Muscle of arm (tissue), 14 donors: ENCODE measurements at places on chromosomes 2 and 18.

- DNase-seq, result no peak
Measured at GRCh38 chr2:29014811-29015421, 33.8 kb downstream of the TOGARAM2 start.

GRCh38 chr2:231130336-231131056 is 5.7 kb upstream of the HTR2B start:
- DNase-seq, result no peak

GRCh38 chr2:105772362-105772761 is 27.6 kb downstream of the NCK2 start:
- DNase-seq, result no peak

GRCh38 chr2:153891051-153891450 is 19.3 kb downstream of the GALNT13 start:
- DNase-seq, result no peak

- DNase-seq, result no peak
Measured at GRCh38 chr2:149994057-149994728, 406.6 kb upstream of the MMADHC start.

- DNase-seq, result no peak
Measured at GRCh38 chr2:18406219-18406618, 154.2 kb downstream of the RDH14 start.

GRCh38 chr2:44623622-44624351 is 262.0 kb downstream of the CAMKMT start:
- no peak for DNase-seq

- no peak for DNase-seq
Measured at GRCh38 chr2:184555352-184555751, 43.0 kb upstream of the ZNF804A start.

DNA sequence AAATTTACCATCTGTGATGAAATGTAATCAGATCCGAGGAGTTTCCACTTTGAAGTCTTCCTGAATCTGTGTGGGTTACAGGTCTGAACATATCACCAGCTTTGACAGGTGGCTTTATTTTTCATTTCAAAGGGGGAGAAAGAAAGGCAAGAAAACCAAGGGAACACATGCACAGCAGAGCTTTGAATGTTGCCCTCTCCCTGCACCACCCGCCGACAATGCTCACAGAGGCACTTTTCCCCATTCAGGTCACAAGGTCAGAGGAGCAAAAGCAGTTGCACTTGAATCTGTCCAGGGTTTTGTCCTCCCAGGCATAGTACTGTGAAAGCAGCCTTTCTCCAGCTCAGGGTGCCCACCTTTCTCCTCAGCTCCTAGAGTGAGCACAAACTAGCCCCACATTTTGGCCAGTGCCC is 130.2 kb downstream of the OSR1 start:
- no peak for DNase-seq

- DNase-seq, result no peak
Measured at GRCh38 chr2:9145752-9146430, 60.7 kb upstream of the ASAP2 start.

GRCh38 chr2:172427256-172427989 is at the start of gene ITGA6:
Gene ITGA6, plus strand, starts transcription at chr2:172427586.
- no peak for DNase-seq

- DNase-seq, result no peak
Measured at GRCh38 chr2:11068079-11068741, 87.1 kb upstream of the SLC66A3 start.

DNA sequence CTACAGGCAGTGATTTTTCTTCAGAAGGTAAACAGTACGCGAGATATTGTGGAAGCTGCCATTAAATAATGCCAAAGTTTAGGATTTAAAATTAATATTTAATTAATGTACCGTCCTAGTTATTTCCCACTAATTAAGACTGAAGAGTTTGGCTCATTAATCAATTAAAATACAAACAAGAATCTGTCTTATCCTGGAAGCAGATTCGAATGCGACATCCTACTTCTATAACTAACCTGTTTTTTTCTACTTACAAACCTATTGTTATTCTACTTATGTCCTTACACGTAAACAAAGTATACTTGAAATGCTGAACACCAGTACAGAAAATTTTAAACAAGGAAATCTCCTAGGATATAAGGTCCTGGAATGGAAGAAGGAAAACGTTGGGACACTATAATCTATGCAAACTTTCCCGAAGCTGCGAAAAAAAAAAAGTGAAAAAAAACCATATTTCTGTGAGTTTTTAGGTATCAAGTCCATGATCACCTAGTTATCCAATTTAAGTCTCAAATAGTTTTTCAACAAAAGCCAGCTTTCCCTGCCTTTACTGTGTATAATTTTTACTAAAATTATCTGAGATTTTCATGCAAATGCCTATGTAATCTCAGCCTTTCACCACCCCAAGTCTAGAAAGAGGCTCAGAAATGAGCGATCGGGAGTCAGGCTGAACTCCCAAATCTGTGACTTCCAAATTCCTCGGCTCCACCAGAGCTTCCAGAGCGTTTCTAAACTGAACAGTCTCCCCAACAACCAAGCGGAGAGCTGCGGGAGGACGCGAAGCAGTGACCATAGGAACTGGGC is 1.2 kb upstream of the C2orf15 start:
- DNase-seq, result no peak

DNA sequence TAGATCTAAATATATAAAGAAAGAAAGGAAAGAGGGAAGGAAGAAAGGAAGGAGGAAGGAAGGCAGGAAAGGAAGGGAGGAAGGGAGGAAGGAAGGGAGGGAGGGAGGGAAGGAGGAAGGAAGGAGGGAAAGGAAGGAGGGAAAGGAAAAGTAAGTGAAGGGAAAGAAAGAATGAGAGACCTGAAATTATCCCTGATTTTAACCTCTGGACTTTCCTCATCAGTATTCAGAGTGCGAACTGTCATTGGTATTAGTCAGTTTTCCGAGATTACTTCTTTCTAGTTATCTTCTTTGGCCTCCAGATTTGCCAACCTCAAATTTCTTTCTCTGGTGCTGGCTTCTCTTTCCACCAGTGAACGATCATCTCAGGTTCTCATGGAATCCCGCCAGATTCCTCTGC is 215.5 kb upstream of the FN1 start:
- no peak for DNase-seq

GRCh38 chr2:44949329-44950151 is 8.0 kb downstream of the SIX3 start:
- DNase-seq, result peak; percentile 54

DNA sequence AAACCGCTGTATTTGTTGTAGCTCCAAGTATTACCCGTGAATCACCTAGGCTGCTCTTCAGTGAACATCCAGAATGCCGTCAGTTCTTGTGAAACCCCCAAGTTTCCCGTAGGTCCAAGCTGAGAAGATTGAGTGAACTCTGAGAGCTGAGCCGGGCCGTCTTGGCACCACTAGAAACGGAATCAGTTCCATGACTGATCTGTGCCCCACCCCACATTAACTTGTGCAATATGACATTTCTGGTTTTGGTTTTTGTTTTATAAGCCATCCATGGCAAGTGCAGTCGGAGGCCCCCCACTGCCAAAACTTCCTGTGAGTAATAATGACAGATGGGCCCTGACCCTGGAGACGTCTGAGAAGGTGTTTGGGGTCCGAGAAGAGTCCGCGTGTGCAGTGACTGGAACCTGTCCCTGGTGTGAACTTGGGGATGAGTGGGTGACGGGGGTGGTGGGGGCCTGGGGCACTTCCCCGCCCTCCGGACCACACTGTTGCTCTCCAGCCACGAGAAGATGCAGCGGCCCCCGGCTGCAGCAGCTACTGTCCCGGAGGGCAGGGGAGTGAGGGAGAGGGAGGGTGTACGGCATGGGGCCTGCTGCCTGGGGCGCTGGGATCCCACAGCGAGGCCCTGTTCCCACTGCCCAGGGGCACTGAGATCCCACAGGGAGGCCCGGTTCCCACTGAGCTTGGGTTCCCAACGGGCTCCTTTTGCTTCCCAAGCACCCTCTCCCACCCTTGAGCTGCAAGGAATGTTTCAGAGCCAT is 26.5 kb downstream of the NFATC1 start:
- DNase-seq, result no peak

DNA sequence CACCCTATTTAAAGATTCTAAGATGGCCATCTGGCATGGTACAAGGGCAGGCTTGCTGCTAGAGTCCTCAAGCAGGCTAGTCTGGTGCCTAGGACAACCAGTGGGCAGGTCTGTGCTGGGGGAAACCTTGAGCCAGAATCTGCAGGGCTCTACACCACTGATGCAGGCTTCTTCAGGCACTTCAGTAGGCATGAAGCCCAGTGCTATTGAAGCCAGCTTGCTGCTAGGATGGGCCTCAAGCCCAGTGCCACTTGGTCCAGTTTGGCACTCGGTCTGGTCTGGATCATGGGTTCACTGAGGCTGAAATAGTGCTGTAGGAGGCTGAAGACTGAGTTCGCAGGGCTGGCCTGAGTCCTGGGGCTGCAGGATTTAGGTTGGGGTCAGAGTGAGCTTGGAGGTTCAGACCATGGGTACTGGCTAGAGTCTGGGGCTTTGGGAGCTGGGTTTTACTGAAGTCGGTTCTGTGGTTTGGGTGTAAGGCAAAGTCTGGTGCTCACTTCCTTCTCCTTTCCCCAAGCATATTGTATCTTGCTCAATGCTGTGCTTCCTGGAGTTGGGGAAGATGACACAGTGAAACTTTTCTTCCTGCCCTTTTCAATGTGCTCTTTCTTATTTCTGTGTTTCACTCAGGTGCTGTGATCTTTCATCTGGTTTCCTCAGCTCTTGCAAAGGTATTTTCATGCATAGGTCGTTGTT is 41.2 kb downstream of the SP100 start:
- DNase-seq, result peak; percentile 3

DNA sequence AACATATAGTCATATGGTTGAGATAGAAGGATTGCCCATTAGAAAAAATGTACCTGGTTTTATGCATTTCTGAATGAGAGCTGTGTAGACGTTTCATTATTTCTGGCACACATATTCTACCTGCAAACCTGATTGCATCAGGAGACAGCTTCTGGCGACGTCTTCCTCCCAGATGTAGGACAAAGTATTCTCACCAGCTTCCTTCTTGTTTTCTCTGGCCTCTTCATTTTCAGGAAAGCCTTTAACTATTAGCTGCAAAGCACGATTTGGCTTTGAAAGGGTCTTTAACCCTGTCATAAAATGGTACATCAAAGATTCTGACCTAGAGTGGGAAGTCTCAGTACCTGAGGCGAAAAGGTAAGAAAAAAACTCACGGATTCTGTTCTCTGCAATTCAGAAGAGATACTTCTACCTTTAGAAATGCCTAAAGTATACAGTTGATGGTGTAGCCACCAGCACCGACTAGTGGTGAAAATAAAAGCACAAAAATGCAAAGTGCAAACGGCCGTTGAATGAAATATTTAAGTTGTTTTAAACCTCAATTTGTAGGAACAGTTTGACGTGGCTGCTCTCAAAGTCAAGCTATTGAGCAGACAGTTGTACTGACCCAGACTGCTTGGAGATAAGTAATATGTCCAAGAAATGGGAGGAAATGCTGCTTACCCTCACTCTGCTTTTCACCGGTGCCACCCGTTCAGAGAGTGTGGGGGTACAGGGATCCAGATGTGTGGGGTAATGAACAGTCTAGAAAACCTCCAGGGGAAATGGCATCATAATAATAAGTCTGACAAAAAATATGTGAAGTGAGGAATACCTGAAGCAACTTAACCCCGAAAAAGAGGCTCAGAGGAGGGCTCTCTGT is 20.2 kb downstream of the IL18RAP start:
- DNase-seq, result peak; percentile 19

- no peak for DNase-seq
Measured at GRCh38 chr2:143571747-143572146, 442.5 kb downstream of the ARHGAP15 start.

GRCh38 chr18:63878343-63878742 is 9.2 kb upstream of the SERPINB2 start:
- DNase-seq, result no peak

DNA sequence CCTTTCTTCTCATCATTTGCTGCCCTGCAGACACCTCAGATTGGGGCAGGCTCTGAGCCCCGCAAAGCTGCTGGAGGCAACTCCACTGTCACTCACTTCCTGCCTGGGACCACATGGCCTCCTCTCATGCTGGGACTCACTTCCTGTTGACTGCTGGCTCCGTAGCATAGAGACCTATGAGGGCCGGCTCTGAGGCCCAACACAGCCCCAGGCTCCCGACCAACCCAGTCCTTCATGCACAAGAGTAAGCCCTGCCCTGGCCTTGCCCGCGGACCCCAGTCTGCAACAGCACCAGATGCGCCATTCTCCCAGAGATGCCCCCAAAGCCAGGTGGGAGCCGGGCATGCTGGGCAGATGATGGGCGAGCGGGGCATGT is 55.7 kb downstream of the DNMT3A start:
- no peak for DNase-seq

GRCh38 chr18:46867367-46868143 is 49.8 kb downstream of the PIAS2 start:
- DNase-seq, result no peak

GRCh38 chr2:237875256-237876060 is 16.0 kb downstream of the RAMP1 start:
- no peak for DNase-seq

DNA sequence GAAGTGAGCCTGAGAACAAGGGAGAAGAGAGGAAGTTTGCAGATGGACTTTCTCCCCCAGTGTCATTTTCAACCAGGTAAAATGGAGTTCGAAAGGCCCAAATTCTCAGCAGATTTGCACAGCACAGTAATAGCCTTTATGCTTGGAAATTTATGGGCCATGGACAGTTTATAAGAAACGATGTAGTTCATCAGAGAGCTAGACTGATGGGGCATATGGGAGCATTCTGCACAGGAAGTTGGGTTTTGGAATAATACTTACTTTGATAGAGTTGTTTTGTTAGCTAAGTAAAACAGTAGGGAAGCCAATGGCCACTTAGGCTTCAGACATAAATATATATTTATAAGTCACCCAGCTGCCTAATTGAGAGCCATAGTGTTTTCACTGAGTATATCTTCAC is 169.4 kb downstream of the MEIS1 start:
- DNase-seq, result no peak

GRCh38 chr2:7292154-7292691 is 375.0 kb downstream of the RNF144A start:
- DNase-seq, result no peak

- DNase-seq, result no peak
Measured at GRCh38 chr2:168343586-168343985, 96.2 kb upstream of the STK39 start.

DNA sequence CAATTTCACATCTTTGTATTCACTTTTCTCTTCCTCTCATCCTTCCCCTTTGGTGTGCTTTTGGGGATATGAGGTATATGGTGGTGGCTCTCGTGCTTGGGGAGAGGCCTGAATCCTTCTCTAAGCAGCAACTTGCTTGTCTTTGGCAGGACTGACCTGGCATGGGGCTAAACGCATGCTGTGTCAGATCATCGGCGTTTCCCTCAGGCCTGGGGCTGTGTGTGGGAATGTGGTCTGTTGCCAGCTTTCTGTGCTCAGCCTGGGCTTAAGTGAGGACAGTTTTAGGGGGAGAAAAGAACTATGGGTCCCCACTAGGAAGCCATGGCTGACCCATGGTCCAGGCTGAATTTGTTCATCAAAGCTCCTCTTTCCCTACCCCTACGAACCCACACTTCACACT is 60.7 kb downstream of the TET3 start:
- DNase-seq, result no peak
